Activated T-helper 1 cell treated with anti-CD3 and anti-CD28 coated beads, Interleukin-12 subunit alpha, Interleukin-12 subunit beta, Interleukin-2, Interleukin-4 antibody, amounts not matched to agents 30 ng/mL and 10 ng/mL and 1 ng/mL, durations not matched to agents 14 hours and 24 hours and 36 hours (primary cell): ENCODE measurements at places on chromosomes 11 and 22.

DNA sequence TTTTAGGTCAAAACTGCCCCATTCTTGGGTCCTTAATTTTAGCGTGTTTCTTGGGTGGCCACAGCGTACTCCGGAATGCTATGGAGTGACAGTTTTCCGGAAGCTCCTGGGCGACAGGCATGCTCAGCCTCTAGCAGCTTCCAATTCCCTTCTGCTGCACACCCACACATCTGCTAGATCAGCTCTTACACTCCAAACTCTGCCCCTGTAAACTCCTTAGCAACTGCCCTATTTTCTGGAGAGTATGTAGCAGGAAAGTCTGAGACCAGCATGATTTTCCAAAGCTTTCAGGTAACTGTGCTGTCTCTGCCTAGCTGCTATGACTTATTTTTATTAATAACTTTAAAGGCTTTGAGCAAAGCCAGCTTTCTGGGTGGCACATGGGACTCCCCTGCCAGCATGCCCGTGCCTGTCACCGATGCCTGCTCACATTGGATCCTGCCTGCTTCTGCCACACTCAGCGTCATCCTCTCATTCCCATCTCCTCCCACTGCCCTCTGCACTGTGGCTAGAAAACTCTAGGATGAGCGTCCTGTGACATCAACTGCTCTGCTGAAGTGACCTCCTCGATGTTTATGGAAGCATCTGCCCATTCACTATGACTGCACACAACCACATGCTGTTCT, 17.3 kb downstream of the TOLLIP start:
- no peak for DNase-seq

- no peak for DNase-seq
Measured at GRCh38 chr11:11000579-11001283, 142.9 kb upstream of the ZBED5 start.

GRCh38 chr11:19258641-19259230, 18.0 kb upstream of the E2F8 start:
- no peak for DNase-seq

- DNase-seq = no peak
Measured at GRCh38 chr11:31767685-31768084, 43.4 kb downstream of the PAX6 start.

DNA sequence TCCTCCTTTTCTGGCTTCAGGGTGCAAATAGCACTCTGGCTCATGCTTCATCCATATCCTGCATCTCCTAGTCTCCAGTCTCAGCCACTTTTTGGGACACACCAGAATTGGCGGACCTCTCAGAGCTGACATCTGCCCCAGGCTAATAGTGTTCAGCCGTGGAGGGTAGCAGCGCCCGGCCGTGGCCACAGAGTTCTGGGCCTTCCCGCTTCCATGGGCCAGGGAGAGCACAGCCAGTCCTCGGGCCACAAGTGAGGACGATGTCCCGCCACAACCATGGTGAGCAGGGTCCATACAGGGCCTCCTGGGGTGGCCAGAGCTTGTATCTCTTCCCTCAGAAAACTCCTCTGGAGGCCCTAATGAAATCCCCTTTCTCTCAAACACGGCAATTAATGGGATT, 26.0 kb downstream of the DKK3 start:
- DNase-seq = no peak

DNA sequence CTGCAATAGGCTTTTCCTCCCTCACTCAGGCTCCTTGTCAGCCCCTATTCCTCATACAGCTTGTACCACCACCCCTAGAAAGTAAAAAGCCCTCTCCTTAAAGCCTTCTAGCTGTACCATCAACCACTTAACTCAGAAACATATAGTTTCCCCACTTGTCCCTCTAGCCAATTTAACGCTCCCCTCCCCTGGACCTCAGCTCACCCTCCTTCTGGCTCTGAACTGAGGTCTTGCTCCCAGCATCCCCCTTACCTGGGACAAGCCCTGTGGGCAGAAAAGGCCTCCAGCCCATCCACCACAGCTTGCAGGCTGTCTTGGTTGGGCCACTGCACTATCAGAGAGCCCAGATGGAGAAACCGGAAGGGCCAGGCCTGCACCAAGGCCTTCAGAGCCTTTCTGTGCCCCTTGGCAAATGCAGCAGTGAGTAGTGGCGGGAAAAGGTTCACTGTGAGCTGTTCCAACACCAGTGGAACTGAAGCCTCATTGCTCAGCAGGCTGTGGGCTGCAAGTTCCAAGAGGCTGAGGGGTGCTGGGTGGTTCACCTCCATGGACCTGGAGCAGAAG, 12.4 kb upstream of the TOP3B start:
- no peak for DNase-seq

DNA sequence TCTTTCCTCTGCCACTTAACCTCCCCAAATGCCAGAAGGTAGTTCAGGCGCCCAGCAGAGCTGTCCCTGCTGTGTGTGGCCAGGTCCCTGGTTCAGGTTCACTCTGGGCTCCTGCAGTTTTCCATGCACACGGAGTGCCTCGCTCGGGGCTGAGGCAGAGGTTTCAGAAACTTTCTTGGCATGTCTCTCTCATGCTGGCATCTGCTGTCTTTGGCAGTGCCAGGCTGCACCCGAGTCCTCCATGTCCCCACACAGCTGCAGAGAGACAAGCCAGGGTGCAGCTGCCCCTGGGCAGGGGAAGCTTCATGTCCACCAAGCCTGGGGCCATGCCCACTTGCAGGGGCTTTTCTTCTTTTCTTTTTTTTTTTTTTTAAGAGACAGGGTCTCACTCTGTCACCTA, 7.0 kb upstream of the NEFH start:
- no peak for DNase-seq

DNA sequence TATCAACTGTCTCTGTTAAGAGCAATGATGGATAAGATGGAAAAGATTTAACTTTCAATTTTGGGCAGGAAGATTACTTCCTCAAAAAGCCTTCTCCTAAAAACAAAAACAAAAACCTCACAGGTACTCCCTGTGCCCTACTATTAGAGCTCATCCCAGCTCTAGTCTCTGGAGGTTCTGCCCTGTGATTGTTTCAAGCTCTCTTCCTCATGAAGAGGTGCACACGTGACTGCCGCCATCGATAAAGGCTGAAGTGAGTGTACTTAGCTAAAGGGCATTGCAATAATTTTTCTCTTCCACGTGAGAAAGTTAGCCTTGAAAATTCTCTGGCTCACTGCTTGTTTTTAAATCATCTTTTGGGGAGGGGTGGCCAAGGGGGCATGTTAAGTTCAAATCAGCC, 36.6 kb downstream of the MPPED2 start:
- DNase-seq = no peak

DNA sequence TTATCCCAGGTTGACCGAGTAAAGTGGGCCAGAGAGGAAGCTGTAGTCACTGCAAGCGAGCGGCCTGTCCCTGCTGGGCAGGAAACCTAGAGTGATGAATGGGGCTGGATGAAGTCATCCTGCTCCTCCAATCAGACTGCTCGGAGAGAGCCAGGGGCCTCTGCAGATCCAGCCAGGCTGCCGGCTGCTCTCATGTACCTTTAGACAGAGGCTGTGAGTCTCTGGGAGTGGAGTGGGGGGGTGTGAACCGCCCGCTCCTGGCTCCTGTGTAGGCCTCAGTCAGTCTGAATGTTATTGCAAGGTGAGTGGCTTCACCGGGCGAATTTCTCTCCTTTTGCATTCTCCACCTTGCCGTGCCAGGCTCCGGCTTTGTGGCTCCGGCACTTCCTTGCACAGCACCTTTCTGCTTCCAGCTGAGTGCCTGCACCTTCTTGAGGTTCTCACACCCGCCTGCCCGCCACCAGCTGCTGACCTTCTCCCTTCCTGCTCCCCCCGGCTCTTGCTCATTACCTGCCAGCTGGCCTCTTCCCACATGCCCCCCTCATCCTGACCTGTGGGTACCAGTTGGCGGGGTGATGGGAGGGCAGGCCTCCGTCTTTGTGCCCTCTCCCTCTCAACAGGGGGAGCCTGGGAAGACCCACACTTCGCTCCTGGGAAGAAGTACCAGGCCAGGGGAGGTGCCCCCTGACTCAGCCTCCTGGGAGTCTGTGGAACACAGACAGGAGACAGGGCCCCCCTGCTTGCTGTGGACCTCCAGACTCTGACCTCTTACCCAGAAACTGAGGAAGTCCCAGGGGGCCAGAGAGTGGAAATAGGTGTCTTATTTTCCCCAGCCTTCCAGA, 79.9 kb downstream of the GRAMD1B start:
- no peak for DNase-seq
